NCI-H748 treated with DMSO at 0.1 percent for 48 hours (cell line): ENCODE measurements at places on chromosomes 7 and 10.

- DNase-seq = no peak
Measured at GRCh38 chr10:80545258-80545881, 7.7 kb downstream of the SH2D4B start.

DNA sequence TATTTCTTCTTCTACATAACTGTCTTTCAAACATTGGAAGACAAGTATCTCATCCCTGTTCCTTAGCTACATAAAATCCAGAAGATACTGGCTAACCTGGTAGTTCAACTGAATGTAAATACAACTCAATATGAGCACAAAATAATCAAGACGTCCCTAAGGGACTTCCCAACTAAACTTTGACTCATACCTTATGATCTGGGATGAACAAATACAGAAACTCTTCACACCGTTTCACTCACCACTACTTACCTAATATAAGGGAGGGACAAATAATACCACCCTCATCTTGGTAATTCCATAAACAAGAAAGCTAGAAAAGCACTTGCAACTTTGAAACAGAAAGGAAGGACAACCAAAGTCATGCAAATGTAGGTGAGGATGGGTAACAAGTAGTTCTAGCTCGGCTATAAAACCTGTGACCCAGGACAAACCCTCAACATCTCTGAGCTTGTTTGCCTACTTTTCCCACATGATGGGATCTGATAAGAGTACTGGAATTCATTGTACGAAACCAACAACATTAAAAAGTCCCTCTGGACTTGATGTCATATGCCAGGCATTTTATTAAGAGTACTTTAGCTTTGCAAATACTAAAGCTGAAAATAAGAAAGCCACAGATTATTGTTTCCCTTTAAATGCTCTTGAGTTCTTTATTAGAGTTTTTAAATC lies 121.9 kb downstream of the STRA8 start:
- DNase-seq = no peak

DNA sequence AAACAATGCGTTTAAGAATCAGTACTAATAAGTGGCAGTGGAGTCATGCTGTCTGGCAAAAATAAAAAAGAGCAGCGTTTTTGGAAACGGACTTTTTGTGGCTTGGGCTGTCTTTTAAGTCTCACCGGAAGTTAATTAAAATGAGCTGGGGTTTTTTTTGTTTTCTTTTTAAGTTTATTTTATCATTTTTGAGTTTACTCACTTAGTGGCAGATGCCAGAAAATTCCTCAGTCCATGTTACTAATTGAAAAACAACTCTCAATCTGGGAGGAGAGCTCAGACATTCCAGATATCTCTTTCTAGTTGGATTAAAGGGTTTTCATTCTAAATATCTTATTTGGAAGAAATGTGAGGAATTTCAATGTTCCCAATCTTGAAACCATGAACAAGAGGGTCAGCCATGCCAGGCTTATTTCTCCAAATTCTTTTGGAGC lies 133.8 kb upstream of the AGR3 start:
- no peak for DNase-seq

GRCh38 chr10:119041326-119041725 lies 11.8 kb downstream of the NANOS1 start:
- no peak for DNase-seq

DNA sequence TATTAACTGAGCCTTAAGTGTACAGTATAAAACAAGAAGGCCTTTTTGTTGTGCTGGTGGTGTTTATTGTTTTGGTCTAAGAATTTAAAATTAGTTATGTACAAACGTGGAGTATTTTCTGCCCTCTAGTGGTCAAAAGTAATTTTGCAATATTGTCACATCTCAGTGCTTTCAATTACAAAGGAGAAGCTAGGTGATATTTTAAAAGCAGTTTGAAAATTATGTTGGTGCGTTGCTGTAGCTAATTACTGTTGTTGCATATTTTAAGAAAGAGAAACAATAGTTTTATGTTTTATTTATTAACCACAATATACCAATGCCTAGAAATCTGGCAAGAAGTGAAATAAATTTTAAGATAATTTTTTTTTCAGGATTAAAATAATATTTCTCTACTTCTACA lies 11.4 kb downstream of the NPVF start:
- peak; percentile 33 for DNase-seq

GRCh38 chr7:74056096-74056915 lies 27.3 kb upstream of the LIMK1 start:
- no peak for DNase-seq

DNA sequence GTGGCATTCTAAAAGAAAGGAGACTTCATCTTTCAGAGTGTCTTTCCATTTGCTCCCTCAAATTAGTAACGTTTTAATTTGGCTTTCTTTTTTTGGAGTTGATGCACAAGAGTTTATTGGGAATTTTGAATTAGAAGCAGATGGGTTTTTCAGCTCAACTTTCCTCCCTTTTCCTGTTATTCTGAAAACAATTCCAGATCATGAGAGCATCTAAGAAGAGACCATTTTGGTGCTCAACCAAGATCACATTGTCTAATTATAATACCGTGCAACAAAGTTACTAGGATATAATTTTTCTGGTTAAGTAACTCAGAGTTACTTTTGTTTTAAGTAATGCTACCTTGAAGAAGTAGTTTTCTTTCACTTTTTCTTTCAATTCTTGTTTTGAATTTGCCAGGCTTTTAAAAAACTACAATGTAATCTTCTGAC lies 396.6 kb upstream of the KLF6 start:
- no peak for DNase-seq

GRCh38 chr7:29987083-29987482 lies 2.5 kb downstream of the SCRN1 start:
- no peak for DNase-seq

DNA sequence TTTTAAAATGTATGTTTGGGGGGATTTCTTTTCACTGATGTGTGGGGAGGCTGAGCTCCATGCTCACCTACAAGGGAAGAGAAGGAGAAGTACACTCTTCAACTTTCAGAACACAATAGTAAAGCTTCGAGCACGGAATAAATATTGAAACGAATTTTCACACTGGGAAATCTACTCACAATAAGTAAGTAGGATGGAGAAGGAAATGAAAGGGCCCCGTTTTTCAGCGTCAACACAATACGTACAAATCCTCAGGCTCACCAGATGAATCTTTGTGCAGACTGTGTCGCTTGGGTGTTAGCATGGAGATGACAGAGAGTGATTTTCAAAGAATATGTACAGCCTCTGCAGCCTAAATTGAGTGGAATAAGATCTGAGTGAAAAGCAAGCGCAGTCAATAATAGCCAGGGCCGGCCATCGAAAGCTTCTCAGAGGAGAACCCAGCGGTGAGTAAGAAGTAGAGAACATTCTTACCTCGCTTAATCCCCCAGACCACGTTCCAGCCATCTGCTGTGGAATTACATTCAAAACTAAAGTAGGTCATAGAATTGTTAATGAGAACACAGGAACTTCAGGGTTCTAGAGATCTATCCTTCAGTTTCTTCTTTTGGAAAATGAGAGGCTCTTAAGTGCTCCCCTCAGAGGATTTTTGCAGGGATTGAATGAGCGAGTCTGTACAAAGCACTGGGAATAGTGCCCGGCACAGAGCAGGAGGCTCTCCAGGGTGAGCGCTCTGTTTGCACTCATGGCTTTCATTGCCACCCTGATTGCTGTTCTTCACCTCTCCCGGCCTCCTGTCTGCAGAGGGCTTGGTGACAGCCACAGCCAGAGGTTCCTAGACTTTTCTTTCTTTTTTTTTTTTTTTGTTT lies 292.8 kb downstream of the SFMBT2 start:
- DNase-seq = no peak

- DNase-seq = no peak
Measured at GRCh38 chr10:48227213-48227612, 47.3 kb downstream of the FRMPD2 start.

DNA sequence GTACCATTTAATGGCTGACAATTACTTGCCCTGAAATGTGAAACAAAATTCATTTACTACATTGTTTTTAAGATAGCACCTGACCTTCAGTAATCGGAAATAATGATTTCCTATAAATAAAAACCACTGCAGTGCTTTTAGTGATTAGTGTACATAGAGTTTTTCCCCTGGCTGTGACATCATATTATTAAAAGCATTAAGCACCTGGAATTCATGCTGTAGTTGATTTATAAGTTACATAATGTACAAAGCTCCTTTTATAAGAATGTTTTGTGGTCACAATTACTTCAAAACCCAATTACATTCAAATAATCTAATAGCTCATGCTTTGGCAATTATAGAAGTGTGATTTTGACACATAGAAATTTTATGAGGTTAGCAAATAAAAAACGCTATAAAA lies 44.3 kb upstream of the EIF4H start:
- DNase-seq = no peak

GRCh38 chr10:56622335-56622973 lies 261.4 kb upstream of the ZWINT start:
- no peak for DNase-seq

- no peak for DNase-seq
Measured at GRCh38 chr7:121202834-121203233, 126.0 kb upstream of the WNT16 start.

DNA sequence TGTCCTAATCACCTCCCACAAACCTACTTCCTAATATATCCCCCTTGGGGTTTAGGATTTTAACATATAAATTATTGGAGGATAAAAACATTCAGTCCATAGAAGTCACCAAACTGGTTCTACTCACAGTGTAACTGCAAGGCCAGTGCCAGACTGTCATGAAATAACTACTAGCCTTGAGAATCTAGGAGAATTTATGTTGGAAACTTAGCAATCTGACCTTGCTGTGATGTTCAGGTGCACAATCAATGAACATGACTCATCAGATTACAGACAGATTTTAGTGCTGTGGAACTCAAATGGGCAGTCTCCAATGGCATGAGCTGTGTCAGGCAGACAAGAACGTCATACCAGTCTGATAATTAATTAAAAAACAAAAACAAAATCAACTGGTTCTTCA lies 571.4 kb upstream of the IGFBP3 start:
- DNase-seq = no peak

GRCh38 chr7:69114374-69114773 lies 483.9 kb upstream of the AUTS2 start:
- DNase-seq = no peak

DNA sequence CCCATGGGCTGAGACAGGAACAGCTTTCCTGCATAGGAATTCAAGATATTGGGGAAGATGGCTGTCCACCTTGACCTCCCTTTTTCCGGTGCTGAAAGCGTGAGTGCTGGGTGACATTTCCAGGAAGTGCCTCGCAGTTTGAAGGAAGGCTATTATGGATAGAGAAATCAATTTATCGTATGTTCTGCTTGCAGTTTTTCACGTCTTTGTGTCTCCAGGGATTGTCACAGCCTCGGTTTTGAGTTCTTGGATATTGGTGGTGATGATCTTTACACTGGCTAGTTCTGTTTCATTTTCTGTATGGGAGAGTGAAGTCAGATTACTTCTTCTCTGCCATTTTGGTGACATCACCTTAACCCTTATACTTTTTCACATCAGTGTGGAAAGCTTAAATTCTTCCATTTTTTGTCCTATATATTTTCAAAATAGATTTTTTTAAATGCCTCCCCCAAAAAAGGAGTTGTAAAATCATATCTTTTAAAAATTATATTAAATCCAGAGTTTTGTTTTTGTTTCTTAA lies 102.5 kb upstream of the APBB1IP start:
- no peak for DNase-seq

DNA sequence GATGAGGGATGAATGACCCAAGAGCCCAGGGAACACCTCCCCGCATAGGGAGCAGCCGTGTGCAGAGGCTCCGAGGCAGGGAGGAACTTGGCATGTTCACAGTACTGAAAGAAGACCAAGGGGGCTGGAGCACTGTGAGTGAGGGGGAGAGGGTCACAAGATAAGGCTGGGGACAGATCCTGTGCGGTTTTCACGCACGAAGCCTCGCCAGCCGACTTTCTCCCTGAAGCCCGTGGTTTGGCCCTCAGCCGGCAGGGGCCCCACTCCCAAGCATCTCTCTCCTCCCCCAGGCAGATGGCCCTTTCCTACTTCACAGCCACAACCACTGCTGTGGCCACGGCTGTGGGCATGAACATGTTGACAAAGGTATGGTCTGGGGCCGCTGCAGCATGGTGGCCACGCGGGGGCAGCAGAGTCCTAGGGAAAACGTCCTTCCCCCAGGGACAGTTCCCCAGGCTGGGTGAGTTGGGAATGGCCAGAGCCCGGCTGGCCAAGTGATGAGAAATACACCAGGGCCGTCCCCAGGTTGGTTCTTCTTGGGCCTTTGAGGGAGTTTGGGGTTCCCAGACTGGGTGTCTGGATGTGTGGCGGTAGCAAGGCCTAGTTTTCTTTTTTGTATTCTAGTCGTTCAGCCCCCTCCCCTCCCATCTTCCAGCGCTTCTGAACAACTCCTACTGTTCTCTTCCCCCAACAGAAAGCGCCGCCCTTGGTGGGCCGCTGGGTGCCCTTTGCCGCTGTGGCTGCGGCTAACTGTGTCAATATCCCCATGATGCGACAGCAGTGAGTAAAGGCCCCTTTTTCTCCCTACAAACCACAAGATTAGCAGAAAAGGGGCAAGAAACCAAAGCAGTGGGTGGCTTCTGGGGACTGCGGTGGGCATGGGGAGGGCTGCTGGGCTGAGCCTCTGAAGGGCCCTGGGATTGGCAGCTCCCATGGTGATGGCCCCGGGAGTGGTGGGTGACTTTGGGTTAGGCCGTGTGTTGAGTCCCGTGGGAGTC lies 14.4 kb upstream of the WBP1L start:
- DNase-seq = no peak

DNA sequence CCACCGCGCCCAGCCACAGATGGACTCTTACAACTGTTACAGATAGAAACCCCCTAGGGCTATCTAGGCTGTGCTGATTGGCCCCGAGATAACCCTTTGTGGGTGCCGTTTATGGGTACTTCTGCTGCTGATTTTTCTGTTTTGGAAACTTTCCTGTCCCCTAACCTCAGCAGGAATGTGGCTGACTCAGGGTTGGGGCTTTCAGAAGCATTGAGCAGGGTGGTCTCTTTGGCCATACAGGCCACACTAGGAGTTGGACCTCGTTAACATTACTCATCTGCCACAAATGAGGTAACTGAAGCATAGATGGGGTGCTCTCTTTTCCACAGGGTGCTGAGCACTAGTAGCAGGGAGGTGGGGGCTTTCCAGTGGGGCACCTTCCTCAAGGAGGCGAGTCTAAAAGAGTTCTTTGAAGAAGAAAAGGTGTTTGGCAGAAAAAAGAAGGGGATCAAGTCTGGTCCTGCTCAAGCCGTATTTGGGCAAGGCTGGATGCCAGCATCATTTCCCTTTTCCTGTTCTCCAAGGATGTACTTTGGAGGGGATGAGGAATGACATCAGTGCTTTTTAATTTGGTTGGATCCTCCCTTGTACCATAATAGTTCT lies 6.4 kb downstream of the ZSCAN25 start:
- DNase-seq = no peak

GRCh38 chr7:83613232-83613631 lies 35.7 kb downstream of the SEMA3E start:
- no peak for DNase-seq

GRCh38 chr10:74910976-74911350 lies 84.6 kb downstream of the KAT6B start:
- no peak for DNase-seq

DNA sequence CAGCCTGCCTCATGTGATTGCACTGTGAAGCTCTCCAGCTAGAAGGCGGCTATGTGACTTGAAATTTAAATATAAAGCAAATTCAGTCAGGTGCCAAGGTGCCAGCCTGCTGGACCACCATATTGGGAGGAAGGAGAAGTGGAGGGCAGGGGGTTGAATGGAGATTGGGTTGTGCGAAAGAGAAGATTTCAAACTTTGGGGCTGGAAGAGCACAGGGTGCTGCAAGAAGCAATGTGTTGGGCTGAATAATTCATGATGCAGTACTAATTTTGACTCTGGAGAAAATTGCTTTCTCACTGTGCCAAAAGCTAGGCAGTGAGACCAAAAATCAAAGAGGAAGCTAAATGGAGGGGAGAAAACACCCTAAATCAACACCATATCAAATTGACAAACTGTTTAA lies 335.3 kb downstream of the NRG3 start:
- DNase-seq = no peak
